ENCODE measurements at places on chromosomes 6 and 20. TPM values are rescaled to one million over a fixed set of nuclear protein-coding genes. Genes with fewer than 3 reads are reported as not detected.

The C20orf173 gene
- not detected for total RNA-seq

GRCh38 chr6:157925771-157926170 lies 55.9 kb upstream of the SYNJ2 start:
- DNase-seq, result no peak

GRCh38 chr6:132131351-132131750 lies 180.2 kb upstream of the CCN2 start:
- DNase-seq, result no peak

GRCh38 chr6:128327890-128328289 lies 192.5 kb downstream of the PTPRK start:
- DNase-seq, result no peak

DNA sequence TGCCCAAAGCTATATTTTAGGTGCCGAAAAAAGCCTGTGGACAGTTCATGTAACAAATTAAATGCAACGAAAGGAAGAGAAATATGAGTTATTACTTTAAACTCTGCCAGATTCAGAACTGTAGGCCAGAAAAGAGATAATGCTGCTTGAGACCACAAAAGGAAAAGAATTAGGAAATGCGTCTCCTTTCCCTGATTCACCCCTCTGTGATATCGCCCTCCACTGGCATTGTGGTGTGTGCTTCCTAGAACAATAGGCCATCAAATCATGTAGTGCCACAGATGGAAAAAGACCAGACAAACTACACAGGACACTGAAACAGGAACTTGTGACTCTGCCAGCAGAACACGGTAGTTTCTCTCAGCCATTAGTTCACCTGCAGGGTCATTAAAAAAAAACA lies 14.7 kb upstream of the LAMA4 start:
- DNase-seq, result no peak

- no peak for DNase-seq
These were observed 97.9 kb downstream of the ID4 start for GRCh38 chr6:19934996-19935591.

GRCh38 chr6:122681705-122682104 lies 71.5 kb downstream of the PKIB start:
- DNase-seq, result no peak

- no peak for DNase-seq
These were observed 46.3 kb upstream of the BCAS1 start for GRCh38 chr20:54116550-54117235.

GRCh38 chr6:125596020-125596419 lies 153.4 kb upstream of the HEY2 start:
- no peak for DNase-seq

All from mucosa of gallbladder (tissue), 1 donor.